ENCODE measurements at places on chromosomes 11 and 22.

- DNase-seq, result no peak
Observed at GRCh38 chr11:84719935-84720577, 907.1 kb downstream of the DLG2 start.

DNA sequence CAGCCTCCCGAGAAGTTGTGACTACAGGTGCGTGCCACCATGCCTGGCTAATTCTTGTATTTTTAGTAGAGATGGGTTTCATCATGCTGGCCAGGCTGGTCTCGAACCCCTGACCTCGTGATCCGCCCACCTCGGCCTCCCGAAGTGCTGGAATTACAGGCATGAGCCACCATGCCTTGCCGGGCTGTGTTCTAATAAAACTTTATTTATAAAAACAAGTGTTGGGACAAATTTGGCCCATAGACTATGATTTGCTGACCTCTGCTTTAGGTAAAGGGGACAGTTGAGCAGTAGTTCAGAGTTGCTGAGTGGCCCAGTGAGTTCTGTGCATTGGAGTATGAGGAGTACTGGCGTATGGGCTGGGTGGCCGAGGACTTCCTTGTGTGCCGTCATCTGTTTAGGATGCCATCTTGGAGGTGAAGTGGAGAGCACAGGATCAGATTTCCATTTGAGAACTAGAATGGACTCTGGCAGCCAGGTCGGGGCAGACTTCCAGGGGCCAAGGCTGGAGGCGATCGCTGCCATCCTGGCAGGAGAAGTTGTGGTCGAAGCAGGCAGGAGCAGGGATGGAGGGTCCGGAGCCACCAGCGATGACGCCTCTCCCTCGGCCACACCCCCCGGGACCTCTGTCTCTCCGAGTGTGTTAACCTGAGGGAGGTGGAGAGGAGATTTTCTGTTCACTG, 43.8 kb downstream of the FBLN1 start:
- no peak for DNase-seq

DNA sequence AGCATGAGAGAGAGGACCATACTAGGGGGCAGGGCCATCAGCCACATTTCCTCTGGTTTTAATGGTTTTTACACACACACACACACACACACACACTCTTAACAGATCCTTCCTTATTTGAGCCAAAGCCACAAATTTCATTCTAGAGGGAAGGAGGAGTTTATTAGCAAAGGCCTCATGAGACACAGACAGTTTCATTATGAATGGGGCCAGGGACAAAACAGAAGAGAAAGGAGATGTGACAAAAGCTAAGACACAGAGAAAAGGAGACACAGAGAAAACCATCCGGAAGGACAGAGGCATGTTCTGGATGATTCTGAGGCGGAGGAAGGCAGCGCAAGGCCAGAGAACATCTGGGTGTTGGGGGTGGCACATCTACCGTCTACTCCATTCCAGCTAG, 32.2 kb upstream of the ARFGAP3 start:
- no peak for DNase-seq

DNA sequence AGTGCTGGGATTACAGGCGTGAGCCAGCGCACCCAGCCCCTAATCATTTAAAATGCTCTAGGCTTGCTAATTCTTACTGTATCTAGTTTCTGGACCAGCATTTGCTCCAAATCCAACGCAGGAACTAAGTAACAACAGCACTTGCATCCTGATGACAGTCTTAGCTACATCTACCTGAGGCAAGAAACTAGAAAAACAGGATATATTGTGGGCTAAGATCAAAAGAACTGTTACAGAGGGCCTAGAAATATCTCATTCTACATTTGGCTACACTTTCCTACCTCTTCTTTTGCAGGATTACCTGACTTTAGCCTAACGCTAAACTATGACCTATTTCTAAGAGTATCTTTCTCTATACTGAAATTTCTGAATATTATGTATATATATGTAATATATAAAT, 7.8 kb downstream of the DCDC1 start:
- no peak for DNase-seq

DNA sequence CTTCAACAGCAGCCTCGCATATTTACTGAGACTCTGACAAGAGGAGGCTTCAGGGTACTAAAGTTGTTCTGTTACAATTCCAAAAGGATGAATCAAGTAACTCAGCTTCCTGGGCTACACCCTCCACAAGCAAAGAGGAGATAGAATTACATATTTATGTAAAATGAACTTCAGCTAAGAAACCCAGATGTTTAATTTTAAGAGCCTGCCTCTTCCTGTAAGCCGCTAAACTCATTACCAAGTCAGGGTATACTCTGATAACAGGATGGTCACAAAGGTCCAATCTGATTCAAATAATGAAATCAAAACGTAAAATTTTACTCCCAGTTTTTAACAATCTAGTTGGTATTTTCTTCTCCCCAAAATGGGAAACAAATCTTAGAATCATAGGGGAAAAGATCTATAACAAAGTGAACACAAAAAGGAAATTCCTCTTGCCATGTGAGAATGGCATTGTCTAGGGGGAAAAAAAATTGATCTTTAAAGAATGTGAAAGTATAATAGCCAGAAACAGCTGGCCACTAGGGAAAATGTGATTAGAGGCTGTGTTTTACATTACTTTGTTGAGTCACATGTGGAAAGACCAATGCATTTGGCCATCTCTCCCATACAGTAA, 30.9 kb downstream of the CHEK2 start:
- no peak for DNase-seq

DNA sequence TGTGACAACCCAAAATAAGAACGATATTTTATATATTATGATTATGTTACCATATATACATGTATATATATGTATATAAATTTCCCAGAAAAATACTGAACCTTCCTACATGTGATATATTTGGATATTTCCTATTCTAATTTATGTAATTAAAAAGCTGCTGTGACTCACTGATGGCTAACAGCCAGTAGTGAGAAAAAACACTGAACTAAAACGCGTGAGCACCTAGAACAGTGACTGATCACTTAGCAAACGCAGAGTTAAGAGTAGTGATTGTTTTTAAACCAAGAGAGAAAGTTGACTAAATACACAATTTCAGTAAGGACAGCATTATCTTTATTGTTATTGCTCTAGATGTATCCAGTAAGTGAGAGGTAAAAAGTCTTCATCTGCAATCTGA, 213.8 kb downstream of the TMEM135 start:
- no peak for DNase-seq

DNA sequence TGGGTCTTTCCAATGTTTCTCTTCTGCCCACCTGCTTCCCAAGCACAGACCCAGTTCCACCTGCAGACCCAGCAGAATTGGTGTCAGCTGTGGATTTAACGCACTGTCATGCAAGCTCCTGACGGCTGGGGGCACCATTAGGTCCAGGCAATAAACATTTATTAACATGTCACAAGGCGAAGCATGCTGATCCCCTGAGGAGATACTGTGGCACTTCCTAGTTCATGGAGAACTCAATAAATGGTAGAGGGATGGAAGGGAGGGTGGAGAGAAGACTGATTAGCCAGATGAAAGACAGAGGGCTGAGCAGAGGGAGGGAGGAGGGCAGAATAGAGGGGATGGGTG, 68.3 kb upstream of the TSPAN18 start:
- DNase-seq, result no peak

DNA sequence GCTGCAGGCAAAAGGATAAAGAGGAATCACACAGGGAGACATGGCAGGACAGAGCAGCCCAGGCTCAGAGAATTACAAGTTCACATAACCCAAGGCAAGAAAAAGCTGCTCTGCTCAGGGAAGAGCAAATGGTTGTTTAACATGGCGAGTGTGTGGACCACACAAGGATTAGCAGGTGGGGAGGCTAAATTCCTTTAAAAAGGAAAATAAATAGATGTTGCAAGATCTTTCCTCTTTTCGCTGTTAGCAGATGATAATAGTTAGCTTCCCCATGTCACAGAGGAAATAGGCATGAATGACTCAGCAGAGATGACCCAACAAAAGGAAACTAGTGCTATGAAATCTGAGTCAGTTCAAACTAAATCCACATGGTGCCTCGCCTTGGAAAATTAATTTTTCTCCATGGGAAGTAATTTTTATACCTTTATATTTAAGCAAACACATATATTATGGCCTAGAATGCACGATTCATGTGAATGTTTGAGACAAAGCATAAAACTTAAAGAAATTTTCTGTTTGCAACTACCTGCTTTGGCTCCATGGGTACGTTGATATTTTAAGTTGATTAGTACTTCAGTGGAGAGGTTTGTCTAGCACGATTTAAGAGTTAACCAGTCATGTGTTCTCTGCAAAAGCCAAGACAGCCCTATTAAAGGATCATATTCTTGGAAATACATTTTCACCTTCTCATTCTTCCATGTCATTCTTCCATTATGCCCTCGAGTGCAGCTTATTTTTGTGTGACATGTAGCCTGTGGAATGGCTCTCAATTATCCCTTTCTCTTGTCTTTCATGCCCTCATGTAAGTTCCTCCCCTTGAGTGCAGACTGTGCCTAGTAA, 38.5 kb upstream of the FJX1 start:
- DNase-seq, result no peak

- no peak for DNase-seq
Observed at GRCh38 chr11:94049351-94049750, 28.2 kb downstream of the HEPHL1 start.

- DNase-seq, result no peak
Observed at GRCh38 chr11:61694602-61694939, 14.4 kb downstream of the DAGLA start.

GRCh38 chr22:38220163-38220562, 18.4 kb downstream of the MAFF start:
- no peak for DNase-seq

GRCh38 chr11:128343135-128343514, 244.2 kb downstream of the ETS1 start:
- DNase-seq, result no peak

- no peak for DNase-seq
Observed at GRCh38 chr11:39209981-39210380, 2249.5 kb downstream of the LRRC4C start.

GRCh38 chr22:40716116-40716515, 36.8 kb downstream of the MCHR1 start:
- no peak for DNase-seq

DNA sequence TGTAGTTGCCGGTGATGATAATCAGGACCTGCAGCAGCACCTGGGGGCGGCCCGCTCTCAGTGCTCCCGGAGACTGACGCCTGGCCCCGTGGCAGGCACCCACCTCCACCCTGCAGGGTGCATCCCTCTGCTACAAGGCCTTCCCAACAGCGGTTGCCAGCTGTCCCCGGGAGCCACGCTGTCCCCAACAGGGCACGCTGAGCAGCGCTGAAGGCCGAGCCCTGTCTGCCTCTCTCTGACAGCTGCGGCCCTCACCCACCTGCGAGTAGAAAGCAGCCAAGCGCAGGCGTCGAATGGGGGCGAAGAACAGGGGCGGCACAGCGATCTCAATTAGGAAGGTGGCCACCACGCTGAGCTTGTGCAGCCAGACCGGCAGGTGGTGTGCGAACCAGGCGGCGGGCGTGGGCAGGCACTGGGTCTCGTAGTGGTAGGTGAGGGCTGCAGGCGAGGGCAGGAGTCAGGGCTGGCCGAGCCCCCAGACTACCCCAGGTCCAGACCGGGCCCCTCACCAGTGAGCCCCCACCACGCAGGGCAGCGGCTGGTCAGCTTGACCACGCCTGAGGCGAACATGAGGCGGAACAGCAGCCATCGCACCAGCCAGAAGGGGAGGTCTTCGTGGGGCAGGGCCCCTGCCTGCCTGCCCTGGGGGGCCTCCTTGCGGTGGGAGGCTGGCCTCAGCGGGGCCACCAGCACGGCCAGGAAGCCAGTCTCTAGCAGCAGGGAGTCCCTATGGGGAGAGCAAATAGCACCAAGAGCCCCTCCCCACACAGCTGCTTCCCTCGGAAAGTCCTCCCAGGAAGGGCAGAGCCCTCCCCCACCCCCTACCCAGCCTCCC, 1.5 kb downstream of the LMF2 start:
- no peak for DNase-seq

- no peak for DNase-seq
Observed at GRCh38 chr11:65357856-65358356, 3.4 kb downstream of the TIGD3 start.

- DNase-seq, result no peak
Observed at GRCh38 chr22:37232140-37232998, 11.7 kb downstream of the RAC2 start.

DNA sequence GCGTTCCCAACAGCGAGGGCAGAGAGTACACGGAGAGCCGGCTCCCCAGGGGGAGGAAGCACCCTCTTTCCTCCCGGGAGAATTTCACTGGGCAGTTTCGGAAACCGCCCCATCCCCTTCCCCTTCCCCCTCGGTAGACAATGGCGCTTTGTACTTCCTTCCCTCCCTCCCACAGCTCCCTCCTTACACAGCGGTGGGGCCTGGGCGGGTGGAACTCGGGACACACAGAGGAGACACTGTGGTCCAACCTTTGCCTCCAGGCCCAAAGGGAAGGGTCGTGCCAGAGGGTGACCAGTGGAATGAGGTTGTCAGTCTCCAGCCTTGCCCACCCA, 4.3 kb downstream of the SMTN start:
- no peak for DNase-seq

GRCh38 chr11:102391549-102392237, 44.7 kb downstream of the BIRC2 start:
- DNase-seq, result no peak

GRCh38 chr22:50076646-50077535, 8.3 kb downstream of the MLC1 start:
- DNase-seq, result no peak

DNA sequence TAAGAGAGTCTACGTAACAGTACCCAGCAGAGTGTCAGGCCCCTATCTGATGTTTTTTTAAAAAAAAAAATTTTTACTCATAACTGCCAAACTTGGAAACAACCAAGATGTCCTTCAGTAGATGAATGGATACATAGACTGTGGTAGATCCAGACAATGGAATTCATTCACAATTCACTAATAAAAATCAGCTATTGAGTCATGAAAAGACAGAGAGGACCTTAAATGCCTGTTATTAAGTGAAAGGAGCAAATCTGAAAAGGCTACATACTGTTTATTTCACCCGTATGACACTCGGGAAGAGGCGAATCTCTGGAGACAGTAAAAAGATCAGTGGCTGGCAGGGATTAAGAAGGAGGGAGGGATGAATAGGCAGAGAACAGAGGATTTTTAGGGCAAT, 541.4 kb upstream of the TENM4 start:
- DNase-seq, result no peak

- DNase-seq, result no peak
Observed at GRCh38 chr11:58980159-58980843, 41.0 kb downstream of the GLYATL1 start.

- no peak for DNase-seq
Observed at GRCh38 chr11:35165030-35165422, 26.1 kb downstream of the CD44 start.
